ENCODE measurements at places on chromosomes 1 and 21.

GRCh38 chr1:3563125-3563524 lies 48.2 kb downstream of the MEGF6 start:
- no peak for DNase-seq

- no peak for DNase-seq
Observed at GRCh38 chr1:48030696-48031365, 33.6 kb upstream of the TRABD2B start.

DNA sequence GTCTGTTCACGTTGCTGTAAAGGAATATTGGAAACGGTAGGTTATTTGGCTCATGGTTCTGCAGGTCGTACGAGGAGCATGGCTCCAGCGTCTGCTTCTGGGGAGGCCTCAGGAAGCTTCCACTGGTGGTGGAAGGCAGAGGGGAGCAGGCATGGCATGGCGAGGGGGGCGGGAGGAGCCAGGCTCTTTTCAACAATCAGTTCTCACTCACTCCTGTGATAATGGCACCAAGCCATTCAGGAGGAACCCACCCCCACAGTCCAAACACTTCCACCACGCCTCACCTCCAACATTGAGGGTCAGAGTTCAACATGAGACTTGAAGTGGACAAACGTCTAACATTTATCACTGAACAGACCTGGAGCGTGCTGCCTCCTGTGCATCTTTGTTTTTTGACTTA lies 141.2 kb downstream of the PGBD5 start:
- DNase-seq, result no peak

- DNase-seq, result no peak
Observed at GRCh38 chr1:107273515-107273914, 132.7 kb downstream of the NTNG1 start.

- no peak for DNase-seq
Observed at GRCh38 chr21:14383596-14384180, 742 bp upstream of the HSPA13 start.

DNA sequence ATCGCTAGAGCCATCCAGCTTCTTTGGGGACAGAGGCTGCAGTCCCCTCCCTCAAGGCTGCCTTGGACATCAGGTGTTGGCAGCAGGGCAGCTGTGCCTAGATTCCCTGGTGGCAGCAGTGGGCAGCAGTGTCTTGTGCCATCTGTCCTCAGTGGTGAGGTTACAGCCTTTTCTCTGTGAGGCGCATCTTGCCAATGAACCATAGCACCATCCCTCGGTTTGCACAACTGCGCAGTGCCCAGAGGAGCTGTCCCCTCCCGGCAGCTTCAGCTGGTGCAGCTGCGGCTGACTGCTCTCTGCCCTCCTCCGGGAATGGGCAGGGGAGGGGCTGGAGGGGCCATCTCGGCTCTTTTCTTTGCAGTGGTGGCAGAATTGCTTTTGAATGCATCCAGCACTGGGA lies 59.0 kb upstream of the C8B start:
- no peak for DNase-seq

DNA sequence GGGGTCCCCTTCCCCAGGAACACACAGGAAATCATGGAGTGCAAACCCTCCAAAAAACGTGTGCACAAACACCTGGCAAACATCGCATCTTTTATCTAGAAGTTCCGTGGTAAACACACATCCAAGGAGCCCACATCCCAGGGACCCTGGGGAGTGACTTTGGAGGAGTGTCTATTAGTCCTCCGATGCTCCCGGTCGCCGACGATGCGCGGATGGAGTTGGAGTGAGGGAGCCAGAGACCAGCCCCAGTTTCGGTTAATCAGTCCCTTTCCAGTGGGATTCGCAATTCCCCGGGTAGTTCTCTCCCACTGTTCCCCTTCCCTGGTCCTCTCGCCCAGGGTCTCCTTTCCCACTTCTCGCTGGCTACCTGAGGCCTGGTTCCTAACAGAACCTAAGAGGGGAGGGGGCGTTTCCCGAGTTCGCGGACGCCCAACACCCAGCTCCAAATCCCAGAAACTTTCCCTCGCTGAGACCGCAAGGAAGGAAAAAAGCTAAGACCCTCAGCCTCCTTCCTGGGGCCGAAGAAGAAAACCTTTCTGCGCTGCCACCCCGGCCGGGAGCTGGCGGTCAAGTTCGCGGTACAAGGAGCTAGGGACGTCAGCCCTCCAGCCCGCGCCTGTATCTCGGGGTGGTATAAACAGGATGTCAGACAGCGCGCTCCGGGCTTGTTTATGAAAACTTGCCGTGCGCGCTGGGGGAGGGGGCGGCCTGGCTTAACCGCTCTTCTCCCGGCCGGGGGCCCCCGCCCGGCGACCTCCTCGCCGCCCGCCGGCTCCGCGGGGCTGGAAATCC lies 787 bp downstream of the JAK1 start:
- peak; percentile 32 for DNase-seq

GRCh38 chr1:43849670-43850069 lies 83.9 kb upstream of the ARTN start:
- no peak for DNase-seq

- DNase-seq, result no peak
Observed at GRCh38 chr1:97041026-97041425, 319.4 kb downstream of the PTBP2 start.

DNA sequence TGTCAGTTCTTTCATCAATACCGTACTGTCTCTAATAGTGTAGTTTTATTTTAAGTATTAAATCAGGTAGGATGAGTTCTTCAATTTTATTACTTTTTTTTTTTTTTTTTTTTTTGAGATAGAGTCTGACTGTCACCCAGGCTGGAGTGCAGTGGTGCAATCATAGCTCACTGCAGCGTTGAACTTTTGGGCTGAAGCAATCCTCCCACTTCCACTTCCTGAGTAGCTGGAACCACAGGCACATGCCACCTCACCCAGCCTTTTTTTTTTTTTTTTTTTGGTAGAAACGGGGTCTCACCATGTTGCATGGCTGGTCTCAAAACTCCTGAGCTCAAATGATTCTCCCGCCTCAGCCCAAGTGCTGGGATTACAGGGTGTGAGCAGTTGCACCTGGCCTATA lies 44.3 kb downstream of the INAVA start:
- no peak for DNase-seq

All from activated naive CD4-positive, alpha-beta T cell (primary cell).